Endothelial cell of umbilical vein (primary cell): ENCODE measurements at places on chromosomes 11 and 22. TPM values are rescaled to one million over a fixed set of nuclear protein-coding genes. Genes with fewer than 3 reads are reported as not detected.

The SHANK3 gene
- 137 and 158 TPM in 2 replicates for total RNA-seq

The CARNS1 gene
- total RNA-seq = 0.16 and 0.35 TPM in 2 replicates

The GTSE1 gene
- total RNA-seq = 57.0 and 57.2 TPM in 2 replicates

The MAP6 gene
- total RNA-seq = 0.18 TPM in 1 of 2 replicates, not detected in the other

The P4HA3 gene
- 15.0 and 26.9 TPM in 2 replicates for total RNA-seq

The SCUBE1 gene
- total RNA-seq = not detected in 2 replicates

The ARHGAP20 gene
- total RNA-seq = 1.1 and 1.4 TPM in 2 replicates

The LRRC32 gene
- total RNA-seq = 77.0 and 117 TPM in 2 replicates
